NCI-H2171 (cell line): ENCODE measurements at places on chromosomes 11 and 22.

DNA sequence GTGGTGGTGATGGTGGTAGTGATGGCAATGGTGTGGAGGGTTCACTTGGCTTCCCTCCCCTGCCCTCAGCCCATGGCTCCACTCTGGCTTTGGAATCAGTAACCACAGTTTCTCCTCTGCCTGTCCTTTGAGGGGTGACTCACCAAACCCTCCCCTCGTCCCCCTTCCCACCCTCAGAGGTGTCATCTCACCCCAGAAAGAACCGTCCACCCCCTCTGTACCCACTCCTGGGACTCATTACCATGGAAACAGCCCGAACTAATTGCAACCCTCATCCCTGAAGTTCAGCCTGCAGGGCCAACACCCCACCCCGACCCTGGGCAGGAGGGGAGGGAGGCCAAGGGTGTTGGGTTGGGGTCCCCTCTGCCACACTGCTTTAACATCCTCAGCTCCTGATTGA is 26.6 kb downstream of the PHLDB1 start:
- no peak for DNase-seq

- DNase-seq, result no peak
These were observed 13.5 kb downstream of the RHBDD3 start for GRCh38 chr22:29254286-29254660.

DNA sequence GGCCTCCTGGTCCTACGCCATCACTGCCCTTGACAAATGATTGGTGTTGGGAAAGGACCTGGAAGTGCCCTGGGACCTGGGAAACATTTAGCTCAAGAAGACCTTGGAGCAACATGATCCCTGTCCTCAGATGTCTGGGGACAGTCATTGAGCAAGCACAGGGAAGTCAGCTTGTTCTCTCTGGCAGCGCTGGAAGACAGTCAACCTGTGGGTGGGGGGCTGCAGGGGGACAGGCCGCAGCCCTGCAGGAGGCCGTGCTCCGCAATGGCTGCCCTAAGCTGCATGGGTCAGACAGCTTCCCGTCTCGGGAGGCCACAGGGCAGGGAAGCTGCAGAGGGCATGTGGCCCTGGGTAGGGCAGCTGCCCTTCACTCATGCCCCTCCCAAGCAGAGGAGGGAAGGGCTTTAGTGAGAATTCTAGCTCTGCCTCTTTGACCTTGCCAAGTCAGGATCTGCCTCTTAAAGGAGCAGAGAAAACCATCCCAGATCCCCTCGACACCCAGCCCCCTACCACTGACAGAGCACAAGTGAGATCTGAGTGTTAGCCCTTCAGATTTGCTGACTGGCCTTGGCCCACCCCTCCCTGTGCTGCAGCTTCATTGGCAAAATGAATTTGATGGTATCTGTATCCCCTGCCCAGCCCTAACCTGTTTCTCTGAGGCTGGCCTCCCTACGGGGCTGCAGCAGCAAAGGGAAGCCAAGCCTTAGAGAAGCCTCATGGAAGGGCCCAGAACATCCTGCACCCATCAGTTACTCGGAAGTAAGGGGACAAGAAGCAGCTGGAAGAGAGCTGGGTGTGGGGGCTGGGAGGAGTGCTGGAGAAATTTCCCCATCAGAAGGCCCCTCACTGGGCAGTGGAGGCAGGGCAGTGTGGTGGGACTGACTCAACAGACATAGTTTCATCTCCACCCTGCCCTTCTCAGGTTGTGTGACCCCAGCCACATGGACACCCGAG is 6.2 kb upstream of the SREBF2 start:
- no peak for DNase-seq

GRCh38 chr11:116310226-116310625 is 462.6 kb downstream of the BUD13 start:
- no peak for DNase-seq

- DNase-seq, result no peak
These were observed 14.4 kb downstream of the DDB2 start for GRCh38 chr11:47229161-47229560.

- DNase-seq, result no peak
These were observed 126.8 kb downstream of the SWAP70 start for GRCh38 chr11:9790703-9791102.

- DNase-seq, result no peak
These were observed 188.9 kb downstream of the MYO18B start for GRCh38 chr22:25930788-25931310.

- no peak for DNase-seq
These were observed 365.0 kb downstream of the MIAT start for GRCh38 chr22:27022274-27022895.

DNA sequence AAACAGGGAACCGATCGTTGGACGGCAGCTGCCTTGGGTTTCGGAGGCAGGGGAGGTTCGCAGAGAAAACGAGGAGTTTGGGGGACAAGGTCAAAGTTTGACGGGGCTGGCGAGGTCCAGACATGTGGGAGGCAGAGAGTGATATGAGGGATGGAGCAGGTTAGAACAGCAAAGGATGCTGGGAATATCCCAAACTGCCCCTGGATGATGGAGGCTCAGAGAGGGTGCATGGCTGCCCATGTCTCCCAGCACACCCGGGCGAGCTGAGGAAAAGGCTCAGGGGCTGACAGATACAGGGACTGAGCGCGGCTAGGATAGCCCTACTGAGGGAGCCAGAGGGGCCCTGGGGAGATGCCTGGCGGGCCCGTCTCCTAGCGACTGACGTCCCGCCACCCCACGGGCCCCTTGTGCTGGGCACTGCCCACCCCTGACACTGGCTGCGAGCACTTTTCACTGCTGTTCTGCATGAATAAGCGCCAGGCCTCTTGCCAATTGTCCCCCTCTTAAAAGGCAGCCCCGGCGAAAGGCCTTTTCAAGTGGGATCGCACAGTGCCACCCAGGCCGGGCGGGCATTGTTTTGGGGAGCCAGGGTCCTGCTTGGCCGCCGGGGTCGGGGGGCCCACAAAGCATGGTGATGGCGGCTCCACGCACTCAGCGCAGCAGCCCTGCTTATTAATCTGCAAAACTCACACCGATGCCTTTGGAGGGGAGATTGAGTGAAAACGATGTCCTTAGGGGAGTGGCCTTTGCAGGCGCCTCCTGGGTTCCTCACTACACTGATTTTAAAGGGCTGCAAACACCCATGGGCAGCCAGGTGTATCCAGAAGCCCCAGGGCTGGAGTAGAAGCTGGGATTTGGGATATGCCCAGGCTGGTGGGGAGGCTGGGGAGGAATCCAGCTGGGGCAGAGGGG is 90.0 kb upstream of the LINC01488 start:
- no peak for DNase-seq

DNA sequence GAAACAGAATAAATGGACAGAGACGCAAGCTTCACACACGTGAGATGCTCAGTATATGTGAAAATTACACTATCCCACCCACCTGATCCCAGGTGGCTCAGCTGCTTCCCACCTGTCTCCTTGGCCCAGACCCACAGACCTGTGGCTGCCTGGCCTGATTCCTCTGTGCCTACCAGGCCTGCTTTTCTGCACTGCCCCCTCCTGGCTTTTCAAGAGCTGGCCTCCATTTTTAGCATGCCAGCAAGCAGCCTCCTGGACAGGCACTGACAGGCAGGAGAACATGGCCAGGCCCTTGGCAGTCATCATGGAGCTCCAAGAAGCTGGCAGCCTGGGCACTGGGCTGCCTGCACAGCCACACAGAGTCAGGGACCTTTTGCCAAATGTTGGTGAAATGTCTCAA is 79.5 kb upstream of the HMGXB4 start:
- no peak for DNase-seq
